ENCODE measurements at places on chromosomes 13 and 19. TPM values are rescaled to one million over a fixed set of nuclear protein-coding genes. Genes with fewer than 3 reads are reported as not detected.
A peak's percentile ranks its signal among the peaks of the same experiment; 100 is the strongest.

DNA sequence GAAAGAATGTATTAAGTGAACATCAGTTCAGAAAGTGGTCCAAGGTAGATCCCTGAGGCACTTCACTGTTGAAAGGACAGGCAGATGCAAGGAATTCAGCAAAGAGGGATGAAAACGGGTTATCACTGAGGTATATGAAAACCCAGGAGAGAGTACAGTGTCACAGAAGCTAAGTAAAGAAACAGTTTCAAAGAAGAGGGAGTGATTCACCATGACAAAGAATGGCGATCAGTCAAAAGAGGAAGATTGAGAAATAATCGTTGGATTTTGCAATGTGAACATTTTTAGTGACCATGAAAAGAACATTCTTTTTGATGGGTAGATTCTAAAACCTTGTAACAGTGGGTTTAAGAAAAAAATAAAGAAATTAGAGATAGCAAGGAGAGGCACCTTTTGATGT lies 99.3 kb downstream of the EPSTI1 start:
- DNase-seq, result no peak

DNA sequence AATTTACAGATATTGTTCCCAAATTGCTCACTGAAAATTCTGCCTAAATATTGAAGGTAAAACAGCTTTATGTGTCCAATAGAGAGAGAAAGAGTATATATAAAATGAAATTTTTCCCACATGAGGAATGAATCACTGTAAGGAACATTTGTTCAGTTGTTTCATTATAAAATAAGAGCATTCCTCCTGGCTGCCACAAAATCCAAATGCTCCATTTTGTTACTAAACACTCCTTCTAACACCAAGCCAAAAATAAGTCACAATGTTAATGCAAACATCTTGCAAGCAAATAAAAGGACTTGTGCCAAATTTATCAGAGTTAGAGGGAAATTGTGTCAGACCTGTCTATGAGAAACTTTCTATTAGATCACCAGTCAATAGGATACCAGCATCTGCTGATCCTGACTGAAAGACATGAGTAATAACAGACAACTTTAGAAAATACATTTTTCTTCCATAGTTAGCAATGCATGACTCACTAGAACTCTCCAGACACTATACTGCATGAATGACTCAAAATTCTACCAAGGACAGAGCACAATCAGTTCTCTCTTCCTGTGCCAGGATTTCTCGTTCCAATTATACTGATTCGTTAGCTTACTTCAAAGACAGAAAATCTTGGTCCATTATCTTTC lies 83.5 kb upstream of the FNDC3A start:
- no peak for DNase-seq

DNA sequence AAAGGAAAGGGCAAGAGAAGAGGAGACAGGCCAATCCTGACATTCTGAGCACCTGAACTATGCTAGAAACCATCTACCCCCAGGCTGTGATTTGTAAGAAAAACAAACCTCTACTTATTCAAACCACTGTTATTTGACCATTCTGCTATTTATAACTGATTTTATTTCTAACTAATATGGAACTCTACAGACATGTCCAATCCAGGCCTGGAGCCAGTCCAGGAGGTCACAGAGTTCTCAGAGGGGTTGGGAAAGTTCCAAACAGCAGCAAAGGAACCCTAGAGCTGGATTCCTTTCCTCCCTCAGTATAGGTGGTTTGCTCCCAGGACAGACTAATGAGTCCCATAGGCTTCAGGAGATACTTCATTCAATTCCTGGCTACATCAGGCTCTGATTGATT lies 24.2 kb downstream of the SIAH3 start:
- DNase-seq, result no peak

GRCh38 chr13:35768073-35768472 lies 291.6 kb upstream of the MAB21L1 start:
- no peak for DNase-seq

DNA sequence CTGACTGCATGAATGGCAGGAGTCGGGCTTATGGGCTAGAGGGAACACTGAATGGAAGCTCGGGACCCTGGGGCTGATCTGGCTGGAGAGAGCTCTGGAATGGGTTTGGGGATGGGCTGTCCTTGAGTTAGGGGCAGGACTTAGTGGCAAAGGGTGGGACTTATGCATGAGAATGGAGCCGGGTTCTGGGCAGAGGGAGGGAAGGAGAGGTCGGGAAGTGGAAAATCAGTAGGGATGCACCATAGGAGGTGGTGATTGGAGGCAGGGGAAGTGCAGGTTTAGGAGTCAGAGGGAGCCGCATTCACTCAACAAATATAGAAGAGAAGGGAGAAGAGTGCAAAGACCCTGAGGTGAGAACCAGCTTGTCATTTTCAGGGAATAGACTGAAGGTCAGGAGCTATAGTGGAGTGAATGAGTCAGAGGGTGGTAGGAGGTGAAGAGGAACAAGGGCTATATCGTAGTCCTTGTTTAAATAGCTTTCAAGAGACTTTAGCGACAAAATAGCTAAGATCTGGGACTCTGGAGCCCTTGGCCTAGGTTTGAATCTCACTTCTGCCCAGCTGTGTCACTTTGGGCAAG lies 748 bp downstream of the RAB4B start:
- DNase-seq, result no peak

DNA sequence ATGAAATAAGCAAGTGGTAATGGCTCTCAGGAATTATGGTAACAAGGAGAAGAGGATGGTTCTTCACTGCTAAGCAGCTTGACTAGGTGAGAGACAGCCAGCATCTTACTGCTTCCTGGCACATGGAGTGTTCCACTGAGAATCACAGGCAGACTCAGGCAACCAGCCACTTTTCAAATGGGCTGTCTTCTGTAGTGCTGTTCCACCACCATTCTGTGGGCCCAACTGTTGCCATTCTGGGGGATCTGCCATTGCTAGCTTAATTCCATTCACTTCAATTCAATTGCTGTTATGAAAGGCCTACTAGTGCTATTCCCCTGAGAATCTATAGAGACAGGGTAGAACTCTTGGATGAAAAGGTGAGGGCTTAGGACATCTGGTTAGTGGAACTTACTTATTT lies 341.9 kb downstream of the KCNRG start:
- no peak for DNase-seq

DNA sequence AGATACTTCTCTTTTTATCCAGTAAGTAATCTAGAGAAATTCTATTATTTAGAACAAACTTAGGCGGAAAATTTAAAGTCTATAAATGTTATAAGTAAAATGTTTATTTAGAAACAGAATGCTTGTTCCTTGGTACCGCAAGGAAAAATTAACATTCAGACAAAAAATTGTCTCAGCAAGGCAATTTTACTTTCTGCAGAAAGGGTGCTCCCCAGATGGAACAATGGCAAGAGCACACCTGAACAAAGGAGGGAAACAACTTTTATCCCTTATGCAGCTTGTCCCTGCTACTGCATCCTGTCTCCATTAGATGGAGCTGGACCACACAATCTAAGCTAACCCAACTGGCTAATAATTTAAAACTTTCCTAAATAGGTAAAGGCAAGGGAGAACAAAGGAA lies 6.5 kb upstream of the ZNF708 start:
- DNase-seq, result no peak

DNA sequence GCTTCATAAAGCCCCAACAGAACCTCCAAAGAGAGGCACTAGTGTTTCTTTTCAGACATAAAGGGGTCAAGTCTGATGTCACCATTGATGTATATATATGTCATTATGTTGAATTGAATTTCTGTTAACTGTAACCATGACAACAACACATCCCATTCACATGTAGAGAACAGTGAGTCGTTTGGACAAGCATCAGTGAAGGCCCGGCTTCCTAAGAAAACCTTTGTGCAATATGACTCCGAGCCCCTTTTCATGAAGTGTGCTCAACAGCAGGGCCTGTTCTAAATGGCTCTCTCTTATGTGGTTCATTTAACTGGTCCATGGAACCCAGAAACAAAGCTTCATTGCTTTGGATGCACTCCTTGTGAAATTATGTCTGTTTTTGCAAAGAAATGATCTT lies 67.2 kb upstream of the UBL3 start:
- no peak for DNase-seq

DNA sequence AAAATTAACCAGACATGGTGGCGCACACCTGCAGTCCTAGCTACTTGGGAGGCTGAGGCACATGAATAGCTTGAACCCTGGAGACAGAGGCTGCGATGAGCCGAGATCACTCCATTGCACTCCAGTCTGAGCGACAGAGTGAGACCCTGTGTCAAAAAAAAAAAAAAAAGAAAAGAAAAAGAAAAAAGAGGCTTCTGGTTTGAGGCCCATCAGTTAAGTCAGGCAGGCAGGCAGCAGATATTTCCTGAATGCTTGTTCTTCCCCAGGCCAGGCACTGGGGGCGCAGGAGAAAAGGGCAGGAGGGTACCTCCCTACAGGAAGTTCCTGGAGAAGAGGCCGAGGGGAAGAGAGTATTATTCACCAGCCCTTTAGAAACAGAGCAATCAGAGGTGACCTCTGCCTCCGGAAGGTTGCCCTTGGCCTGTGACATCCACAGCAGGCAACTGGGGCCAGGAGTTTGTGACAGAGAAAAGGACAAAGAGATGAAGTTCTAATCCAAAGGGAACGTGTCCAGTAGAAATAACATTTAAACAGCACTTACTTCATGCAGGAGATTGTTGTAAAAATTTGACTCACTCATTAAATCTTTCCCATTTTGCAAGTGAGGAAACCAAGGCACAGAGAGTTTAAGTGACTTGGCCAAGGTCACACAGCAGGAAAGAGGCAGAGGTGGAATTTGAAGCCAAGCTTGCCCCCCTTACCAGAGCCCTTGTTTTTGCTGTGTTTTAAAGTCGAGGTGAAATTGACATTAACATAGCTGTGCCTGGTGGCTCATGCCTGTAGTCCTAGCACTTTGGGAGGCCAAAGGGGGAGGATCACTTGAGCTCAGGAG lies 4.3 kb upstream of the RLN3 start:
- no peak for DNase-seq

DNA sequence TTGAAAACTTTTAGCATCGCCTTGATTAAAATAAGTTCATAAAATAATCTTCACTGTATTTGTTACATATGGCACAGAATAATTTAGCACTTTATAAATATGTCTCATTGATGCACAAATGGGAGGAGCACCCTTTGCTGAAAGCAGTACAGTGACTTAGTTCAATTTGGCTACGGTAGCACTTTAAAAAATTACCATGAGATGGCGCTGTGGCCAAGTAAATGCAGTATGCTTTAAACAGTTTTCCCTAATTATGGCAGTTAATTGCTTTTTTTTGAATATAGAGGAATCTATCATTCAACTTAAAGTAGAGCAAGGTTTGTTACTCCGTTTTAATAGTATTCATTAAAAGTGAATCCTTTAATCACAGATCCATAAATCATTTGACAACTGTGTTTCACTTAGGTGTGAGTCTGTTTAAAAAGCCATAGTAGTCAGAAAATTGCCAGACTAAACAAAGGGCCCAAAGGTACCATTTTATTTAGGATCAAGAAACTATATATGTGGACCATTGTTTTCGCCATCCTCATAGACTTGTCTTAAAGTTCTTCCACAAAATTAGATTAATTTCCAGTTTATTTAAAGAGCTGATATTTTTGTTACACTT lies 34.7 kb upstream of the ESD start:
- peak; percentile 69 for DNase-seq

GRCh38 chr19:16673231-16673630 lies 12.3 kb downstream of the TMEM38A start:
- DNase-seq, result no peak

GRCh38 chr19:38850976-38851621 lies 1.3 kb upstream of the HNRNPL start:
- no peak for DNase-seq

DNA sequence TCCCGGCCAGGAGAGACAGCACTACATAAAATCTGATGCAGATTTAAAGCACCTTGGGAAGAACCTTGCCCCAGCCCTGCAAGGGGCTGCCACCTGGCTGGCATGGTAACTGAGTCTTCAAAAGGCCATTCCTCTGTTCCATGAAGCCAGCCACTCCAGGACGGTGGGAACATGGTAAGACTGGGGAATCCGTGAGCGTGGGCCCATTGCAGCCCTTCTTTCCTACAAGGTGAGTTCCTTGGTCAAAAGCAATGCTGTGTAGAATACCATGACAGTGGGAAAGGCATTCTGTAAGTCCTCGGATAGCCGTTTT lies 121.3 kb downstream of the SOX1 start:
- DNase-seq, result no peak

GRCh38 chr19:10399878-10400277 lies 3.5 kb downstream of the CDC37 start:
- no peak for DNase-seq

GRCh38 chr19:1811472-1811894 lies 593 bp downstream of the ATP8B3 start:
- peak; percentile 26 for DNase-seq

GRCh38 chr19:13171146-13171545 lies 20.9 kb downstream of the IER2 start:
- DNase-seq, result no peak

- DNase-seq, result no peak
Measured at GRCh38 chr13:88086577-88086976, 415.4 kb downstream of the SLITRK5 start.

- DNase-seq, result no peak
Measured at GRCh38 chr13:30039511-30039911, 189.1 kb upstream of the UBL3 start.

GRCh38 chr13:73508841-73509240 lies 450.0 kb downstream of the KLF5 start:
- DNase-seq, result no peak

GRCh38 chr19:56261145-56261544 lies 11.4 kb upstream of the EDDM13 start:
- DNase-seq, result no peak

DNA sequence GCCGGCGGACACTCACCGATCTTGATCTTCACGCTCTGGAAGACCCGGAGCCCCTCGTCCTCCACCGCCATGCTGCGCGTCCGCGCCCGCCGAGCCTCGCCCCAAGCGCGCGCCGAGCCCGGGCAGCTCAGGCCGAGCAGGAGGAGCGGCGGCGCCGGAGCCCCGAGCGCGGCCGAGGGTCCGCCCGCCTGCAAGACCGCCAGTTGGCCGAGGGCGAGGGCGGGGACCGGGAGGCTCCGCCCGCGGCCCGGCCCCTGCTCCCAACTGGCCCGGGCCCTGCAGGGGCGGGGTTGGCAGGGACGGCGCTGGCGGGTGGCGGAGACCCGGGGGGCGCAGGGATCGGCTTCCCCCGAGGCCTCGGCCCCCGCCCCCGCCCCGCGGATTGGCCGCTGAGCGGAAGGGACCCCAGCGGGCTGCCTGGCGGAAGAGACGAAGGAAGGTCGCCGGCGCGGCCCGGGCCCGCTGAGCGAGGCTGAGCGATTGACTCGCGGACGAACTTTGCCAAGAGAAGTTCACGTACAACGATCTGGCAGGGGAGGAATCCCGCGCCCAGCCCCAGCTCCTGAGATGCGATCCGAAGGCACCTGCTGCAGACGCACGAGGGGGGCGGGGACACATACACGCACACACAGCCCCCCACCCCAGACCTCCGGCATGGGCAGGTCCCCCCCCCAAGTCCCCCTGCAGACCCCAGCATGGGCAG lies at the start of gene RASA3:
RASA3 (minus strand) TSS at position 205 of the 703 bp plus-strand sequence; CDS start at position 71, 134 bp downstream.
- peak; percentile 62 for DNase-seq

Gene KISS1R
- total RNA-seq, result not detected

Gene DAZAP1
- total RNA-seq, result 68.4 TPM

Gene RTBDN
- total RNA-seq, result not detected

Gene ZNF20
- 10.4 TPM for total RNA-seq

Gene DNM2
- total RNA-seq, result 220 TPM

Gene OR7A5
- 1.2 TPM for total RNA-seq

Gene SELENOV
- total RNA-seq, result not detected

Gene COL4A1
- total RNA-seq, result 554 TPM

Gene CNFN
- not detected for total RNA-seq

Gene CEACAM19
- 11.9 TPM for total RNA-seq

Gene PDE4C
- not detected for total RNA-seq

Gene MAST1
- not detected for total RNA-seq

Gene ATP4B
- total RNA-seq, result not detected

Gene CERS4
- 73.5 TPM for total RNA-seq

Gene CEACAM16
- not detected for total RNA-seq

Gene HCST
- 10.5 TPM for total RNA-seq

Gene BEST2
- total RNA-seq, result not detected

Gene CYP2F1
- total RNA-seq, result not detected

Gene CATSPERD
- total RNA-seq, result not detected

Data from tibial nerve (tissue), 4 donors.